ENCODE measurements at places on chromosomes 3 and 15.

- peak; percentile 73 for DNase-seq
These were observed 269.8 kb downstream of the RYR3 start for GRCh38 chr15:33580526-33580925.

- DNase-seq, result no peak
These were observed 15.8 kb downstream of the XXYLT1 start for GRCh38 chr3:195255176-195255500.

DNA sequence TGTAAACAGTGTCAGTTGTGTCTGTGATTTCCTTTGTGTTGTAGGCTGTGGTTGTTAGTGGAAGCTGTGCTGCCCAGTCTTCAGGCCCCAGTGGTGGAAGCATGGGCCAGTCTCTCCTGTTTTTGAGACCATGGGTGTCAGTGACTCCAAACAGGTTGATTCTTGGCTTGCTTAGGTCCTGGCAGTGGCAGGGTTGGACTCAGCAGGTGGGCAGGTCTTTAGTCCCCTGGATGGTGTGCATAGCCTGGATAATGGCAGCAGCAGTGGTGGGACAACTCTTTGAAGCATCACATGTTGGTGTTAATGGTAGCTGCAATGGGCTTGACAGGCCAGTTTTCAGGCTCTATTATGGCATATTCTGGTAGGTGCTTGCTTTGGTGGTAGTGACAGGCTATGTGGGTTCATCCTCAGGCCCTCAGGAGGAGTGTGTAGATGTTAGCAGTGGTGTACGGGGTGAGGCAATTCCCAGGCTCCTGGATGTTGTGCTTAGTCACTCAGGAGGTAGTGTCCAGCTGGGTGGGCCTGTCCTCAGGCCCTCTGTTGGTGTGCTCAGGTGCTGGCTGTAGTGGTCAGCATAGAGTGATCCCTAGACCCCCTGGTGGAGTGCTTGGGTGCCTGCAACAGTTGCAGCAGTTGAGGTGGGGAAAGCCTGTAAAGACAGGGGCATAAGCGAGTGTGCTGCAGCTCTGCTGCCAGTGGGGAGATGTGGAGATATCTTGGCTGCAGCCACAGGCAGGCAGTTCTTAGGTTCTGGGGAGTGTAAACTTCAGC, 596.7 kb downstream of the PDCD6IP start:
- no peak for DNase-seq

DNA sequence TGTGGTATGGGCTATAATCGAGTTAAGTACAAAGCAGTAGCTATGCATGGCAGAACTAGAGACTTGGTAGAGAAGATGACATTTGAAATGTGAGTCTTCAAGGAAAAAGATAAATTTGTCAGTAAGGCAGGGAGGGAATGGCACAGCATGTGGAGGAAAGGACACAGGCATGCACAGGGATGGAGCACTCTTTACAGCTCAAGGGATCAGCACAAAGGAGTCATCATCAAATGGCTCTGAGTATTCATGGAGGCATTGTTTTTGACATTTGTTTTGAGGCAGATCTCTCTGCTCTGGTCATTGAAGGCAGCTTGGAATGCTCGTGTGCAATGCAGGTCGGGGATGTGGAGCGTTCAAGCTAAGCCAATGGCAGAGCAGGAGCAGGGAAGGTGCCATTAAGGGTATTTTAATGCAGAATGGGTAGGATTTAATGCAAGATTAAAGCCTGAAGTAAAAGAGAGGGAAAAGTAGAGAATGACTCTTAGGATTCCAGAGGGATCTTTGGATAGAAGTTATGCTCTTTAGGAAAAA, 213.0 kb downstream of the MYRIP start:
- no peak for DNase-seq

DNA sequence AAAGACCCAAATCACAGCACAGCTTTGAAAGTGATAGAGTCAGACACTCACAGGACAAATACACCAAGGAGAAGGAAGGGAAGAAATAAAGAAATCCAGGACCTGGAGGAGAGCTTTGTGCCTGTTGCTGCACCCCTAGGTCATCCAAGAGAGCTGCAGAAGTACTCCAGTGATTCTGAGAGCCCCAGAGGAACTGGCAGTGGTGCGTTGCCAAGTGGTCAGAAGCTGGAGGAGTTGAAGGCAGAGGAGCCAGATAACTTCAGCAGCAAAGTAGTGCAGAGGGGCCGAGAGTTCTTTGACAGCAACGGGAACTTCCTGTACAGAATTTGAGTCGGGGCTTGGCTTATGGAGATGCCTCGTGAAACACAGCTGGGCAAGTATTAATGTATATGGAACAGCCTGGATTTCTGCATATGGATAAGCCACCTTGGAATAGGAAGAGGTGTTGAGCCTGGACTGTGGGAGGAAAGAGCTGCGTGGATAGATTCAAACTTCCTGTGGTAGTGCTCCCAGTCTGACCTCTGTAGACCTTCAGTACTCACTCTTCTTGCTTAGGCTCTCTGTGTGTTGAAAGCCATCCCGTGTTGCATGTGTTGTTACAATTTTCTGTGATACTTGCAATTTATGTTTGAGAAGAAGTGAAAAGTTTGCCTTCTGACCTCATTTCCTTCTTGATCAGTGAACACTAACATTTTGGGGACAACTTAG, 6.1 kb downstream of the NGRN start:
- no peak for DNase-seq

DNA sequence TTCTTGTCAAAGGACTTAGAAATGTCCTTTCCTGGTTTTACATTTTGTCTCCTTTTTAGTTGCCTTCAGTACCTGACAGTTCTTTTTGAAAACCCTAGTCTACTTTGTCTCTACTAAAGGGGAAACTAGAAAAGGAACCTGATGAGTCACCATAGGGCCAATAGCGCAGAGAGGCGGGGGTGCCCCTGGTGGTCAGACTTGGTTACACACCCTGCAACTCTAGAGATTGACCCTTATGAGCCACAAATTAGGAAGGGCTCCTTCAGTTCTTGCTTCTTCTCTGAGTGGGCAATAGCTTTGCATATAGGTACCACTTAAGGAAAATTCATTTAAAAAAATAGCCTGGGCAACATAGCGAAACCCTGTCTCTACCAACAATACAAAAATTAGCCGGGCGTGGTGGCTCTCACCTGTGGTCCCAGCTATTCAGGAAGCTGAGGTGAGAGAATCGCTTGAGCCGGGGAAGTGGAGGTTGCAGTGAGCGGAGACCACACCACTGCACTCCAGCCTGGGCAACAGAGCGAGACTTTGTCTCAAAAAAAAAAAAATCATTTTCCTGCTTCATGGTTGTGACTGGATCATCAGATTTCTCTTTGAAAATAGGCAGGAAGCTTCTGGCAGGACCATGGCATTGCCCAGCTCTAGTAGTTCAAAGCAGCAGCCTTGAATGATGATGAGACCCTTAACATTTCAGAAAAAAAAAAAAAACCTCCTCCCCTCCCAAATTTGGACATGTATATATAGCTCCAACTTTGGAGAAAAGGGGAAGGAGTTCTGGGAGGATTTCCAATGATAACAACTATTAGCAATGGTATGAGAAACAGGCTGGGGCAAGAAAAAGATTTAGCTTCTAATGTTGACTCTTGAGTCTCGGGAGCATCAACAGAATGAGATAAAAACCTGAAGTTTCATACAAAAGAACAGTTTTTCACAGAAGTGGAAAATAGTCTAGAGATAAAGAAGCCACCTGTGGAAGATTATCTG, 45.2 kb upstream of the RASA2 start:
- DNase-seq, result peak; percentile 67

- no peak for DNase-seq
These were observed 39.6 kb upstream of the CTNNB1 start for GRCh38 chr3:41159588-41160189.

DNA sequence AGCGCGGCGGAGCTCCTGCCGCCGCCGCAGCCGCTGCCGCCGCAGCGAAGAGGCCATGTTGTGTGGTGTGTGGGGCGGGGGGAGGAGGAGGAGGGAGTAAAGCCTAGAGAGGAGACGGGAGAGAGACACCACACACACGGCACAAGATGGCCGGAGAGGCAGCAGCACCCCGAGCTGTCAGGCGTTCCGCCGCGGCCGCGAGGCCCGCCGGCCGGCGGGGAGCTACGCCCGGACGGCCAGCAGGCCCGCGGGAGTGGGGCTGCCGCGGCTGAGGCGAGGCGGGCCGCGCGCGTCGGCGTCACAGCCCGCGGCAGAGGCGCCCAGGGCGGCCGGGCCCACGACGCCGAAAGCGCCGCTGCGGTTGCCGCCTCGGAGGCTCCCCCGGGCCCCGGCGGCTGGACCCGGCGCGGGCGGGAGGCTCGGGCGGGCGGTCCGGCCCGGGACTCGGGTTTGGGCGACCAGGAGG, 17.4 kb upstream of the CHD2 start:
- no peak for DNase-seq

DNA sequence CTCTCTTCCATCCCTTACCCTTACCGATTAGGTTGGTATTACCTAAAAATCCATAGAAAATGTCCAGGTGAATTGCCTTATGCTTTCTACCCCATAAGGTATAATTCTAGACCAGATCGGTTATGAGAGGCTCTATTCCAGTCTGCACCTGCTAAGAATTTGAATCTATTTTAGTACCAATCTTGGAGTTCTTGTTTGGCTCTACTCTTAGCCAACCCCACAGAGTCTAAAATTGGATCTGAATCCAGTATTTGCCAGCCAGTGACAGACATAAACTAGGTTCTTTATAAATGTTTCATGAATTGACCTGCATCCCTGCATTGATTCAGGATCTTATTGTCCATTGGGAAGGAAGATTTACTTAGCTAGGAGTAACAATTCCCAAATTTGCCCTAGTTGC, 6.5 kb downstream of the KLHL24 start:
- no peak for DNase-seq

DNA sequence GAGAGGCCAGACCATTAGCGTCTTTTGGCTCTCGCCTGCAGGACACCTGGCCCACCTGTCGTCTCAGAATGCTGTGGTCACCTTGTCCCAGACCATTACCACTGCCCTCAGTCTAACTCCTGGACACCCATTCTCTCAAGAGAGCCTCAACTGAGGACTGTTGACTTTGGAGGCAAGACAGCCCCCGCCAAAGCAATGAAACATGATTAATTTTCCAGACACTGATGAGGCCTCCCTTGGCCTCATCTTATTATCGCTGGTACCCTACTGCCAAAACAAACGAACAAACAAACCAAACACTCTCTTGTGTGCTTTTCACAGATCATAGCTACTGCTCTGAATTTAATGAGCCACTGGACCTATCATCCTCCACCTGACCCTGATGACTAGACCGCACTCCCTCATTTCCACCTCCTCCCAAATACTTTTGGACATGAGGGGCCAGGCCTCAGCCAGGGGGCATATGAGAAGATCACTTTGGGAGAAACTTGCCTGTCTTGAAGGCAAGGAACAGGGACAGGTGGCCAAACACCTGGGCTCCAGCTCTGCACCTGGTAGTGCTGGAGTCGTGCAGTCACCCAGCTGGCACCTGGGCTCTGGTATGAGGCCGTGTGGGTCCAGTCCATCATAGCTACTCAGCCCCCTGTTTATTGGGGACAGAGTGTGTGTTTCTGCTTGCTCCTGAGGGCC, 27.6 kb downstream of the ALS2CL start:
- no peak for DNase-seq

GRCh38 chr15:34436126-34436955, 1.3 kb downstream of the GOLGA8A start:
- DNase-seq, result peak; percentile 4

GRCh38 chr3:52507359-52507758, 12.2 kb downstream of the STAB1 start:
- DNase-seq, result peak; percentile 20

- DNase-seq, result peak; percentile 75
These were observed 77.0 kb downstream of the LRIG1 start for GRCh38 chr3:66423791-66424190.

GRCh38 chr15:101022876-101023275, 103.7 kb downstream of the LRRK1 start:
- no peak for DNase-seq

GRCh38 chr15:70179309-70179892, 81.7 kb upstream of the TLE3 start:
- DNase-seq, result no peak

GRCh38 chr3:193506921-193507320, 47.8 kb downstream of the ATP13A4 start:
- no peak for DNase-seq

GRCh38 chr15:38670128-38671005, 105.8 kb upstream of the RASGRP1 start:
- DNase-seq, result no peak

DNA sequence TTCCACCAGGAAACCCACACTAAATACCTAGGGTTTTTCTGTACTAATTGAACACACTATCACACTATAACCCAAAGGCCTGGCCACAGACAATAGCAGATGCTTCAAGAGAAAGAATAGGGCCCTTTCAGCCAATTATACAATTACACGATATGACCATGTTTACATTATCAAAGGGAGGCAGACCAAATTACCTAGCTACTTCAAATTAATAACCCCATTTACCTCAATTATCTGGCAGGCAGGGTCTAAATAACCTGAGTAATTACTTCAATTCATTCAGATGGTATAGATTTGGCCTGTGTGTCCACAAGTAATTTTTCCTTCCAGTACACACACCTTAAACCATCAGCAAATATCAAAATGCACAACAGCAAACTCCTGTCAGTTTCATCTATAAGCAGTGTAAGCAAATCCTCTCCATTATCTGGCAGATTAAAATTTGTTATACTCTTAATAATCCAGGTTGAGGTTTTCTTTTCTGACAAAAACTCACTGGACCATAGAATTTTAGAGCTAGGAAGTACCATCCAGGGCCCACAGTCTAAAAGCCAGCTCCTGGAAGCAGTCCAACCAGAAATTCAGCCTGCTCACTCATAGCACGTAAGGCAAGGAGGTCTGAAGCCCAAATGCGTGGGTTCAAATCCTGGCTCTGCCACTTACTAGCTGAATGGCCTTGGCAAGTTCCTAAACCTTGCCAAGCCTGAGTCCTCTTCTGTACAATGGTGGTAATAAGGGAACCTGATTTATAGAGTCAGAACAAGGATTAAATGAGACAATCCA, 51.8 kb downstream of the RFTN1 start:
- DNase-seq, result no peak

GRCh38 chr3:59653405-59654122, 603.7 kb upstream of the CFAP20DC start:
- DNase-seq, result peak; percentile 34

- no peak for DNase-seq
These were observed 80.5 kb downstream of the RTP4 start for GRCh38 chr3:187448674-187449073.

GRCh38 chr3:120147072-120147871, 53.0 kb upstream of the GSK3B start:
- DNase-seq, result no peak

DNA sequence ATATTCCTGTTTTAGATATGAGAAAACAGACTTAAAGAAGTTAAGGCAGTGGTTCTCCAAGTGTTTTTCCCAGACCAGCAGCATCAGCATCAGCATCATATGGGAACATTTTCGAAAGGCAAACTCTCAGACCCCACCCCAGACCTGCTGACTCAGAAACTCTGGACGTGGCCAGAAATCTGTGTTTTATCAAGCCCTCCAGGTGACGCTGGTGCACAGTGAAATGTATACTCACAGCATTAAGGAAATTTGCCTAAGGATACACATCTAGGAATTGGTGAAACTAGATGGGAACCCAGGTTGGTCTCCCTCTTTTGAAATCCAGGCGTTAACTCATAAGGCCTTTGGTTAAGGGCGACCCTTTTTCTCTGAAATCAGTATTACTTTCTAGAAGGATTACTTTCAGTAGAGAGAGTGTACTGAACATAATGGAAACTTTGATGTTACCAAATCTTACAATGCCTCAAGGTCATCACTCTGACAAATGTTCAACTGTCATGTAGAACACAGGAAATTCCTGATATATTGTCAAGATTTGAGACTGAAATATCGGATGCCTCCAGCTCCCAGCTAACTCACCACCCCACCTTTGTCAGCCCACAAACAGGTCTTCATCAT, 910.2 kb downstream of the ROBO1 start:
- DNase-seq, result no peak
